T-cell (primary cell): ENCODE measurements at places on chromosomes 5 and 9.

DNA sequence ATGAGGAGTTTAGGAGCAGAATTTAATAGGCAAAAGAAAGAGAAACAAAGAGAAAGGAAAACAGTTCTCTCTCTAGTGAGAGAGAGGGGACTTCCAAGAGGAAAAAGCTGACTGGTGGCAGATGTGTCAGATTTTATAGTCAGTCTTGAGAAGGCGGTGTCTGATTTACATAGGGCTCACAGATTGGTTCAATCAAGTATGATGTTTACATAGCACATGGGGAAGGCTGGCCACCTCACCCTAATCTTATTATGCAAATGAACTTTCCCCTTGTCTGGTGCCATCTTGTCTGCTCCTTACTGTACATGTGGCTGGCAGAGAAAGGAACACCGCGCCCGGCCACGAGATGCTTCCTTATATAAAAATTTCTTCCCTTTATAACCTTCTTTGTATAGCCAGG is 24.7 kb downstream of the UNC13B start:
- DNase-seq = no peak

DNA sequence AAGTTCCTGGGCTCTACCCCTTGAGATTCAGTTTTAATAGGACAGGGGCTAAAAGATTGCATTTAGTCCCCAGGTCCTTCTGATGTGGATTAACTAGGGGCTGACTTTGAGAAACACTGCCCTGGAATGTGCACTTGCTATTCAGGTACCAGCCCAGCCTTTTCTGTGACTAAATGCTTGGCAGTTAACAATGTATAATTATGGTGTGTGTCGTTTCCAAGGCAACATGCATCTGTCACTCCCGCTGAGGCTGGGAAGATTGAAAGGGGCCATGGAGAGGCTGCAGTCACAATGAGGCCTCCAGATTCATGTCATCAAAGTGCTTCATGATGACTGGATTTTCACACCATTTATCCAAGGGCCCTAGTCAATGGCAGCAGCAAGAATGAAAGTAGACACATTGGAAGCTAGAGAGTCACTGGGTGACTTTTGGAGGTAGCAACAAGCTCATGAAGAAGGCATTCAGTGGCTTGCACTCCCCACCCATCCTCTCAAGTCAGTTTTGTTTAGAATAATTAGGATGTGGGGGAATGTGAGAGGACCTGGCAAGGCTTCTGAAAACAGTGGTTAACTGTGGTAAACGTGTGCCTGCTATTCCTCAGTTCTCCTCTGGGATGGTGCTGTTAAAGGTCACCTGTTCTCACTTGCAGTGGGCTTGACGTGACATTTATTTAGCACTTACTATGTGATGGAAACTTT is 28.3 kb downstream of the RAI14 start:
- no peak for DNase-seq

DNA sequence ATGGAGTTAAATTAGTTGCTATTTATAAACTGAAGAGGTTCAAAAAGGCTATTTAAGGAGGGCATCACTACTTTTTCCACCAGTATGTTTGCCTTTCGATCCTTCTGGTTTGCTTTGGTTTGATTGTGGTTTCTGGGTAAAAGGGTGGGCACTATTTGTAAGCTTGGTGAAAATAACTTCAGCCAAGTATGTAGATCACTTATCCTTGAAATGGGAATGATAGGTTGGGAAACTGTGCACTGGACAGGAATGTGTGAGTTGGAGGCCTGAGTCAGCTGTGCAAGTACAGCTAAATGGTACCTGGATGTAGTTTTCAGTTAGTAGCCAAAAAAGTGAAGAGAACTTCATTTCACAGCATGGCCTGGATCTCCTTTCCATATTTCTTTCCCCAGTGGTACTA is 466.2 kb downstream of the ENC1 start:
- no peak for DNase-seq

- DNase-seq = no peak
Observed at GRCh38 chr5:168786147-168786546, 207.0 kb upstream of the PANK3 start.

DNA sequence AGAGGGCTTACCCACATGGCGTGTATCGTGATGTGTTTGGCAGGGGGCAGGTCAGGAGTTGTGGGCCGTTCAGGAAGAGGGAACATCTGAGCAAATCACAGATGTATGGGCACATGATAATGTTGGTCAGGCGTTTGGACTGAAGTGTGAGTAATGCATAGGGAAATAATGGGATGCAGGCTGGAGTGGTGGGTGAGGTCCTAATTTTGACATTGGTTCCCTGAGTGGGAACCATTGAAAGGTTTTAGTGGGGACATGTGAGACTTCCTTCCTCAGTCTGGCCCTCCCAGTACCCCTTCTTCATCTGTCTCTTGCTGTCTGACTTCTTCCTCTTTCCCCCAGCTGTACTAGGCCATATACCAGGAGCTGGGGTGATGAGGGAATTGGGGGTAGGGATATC is 7.6 kb downstream of the OTULIN start:
- no peak for DNase-seq

GRCh38 chr9:75105841-75106240 is 17.5 kb downstream of the OSTF1 start:
- DNase-seq = no peak

- DNase-seq = no peak
Observed at GRCh38 chr9:127159325-127159801, 36.9 kb upstream of the ANGPTL2 start.

GRCh38 chr5:113510836-113511451 is 2.5 kb upstream of the YTHDC2 start:
- DNase-seq = no peak

DNA sequence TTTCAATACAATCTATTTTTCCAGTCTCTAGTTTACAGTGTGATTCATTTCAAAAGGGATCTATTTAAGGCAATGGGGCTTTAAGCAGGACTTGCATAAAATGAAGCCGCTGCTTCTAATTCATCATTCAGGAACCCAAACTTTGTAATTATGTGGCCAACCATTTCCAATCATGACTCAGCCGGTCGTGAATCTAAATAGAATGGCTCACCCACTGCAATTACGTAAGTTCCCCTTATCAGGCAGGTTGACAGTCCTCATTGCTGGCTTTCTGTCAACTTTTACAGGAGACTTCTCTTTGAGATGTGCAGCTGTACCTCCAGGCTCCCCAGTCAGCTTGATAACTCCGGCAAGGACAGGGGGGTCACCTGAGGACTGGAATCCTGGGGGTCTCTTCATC is 152.8 kb upstream of the DAP start:
- DNase-seq = no peak

- DNase-seq = no peak
Observed at GRCh38 chr5:108735790-108736189, 11.9 kb upstream of the FER start.

DNA sequence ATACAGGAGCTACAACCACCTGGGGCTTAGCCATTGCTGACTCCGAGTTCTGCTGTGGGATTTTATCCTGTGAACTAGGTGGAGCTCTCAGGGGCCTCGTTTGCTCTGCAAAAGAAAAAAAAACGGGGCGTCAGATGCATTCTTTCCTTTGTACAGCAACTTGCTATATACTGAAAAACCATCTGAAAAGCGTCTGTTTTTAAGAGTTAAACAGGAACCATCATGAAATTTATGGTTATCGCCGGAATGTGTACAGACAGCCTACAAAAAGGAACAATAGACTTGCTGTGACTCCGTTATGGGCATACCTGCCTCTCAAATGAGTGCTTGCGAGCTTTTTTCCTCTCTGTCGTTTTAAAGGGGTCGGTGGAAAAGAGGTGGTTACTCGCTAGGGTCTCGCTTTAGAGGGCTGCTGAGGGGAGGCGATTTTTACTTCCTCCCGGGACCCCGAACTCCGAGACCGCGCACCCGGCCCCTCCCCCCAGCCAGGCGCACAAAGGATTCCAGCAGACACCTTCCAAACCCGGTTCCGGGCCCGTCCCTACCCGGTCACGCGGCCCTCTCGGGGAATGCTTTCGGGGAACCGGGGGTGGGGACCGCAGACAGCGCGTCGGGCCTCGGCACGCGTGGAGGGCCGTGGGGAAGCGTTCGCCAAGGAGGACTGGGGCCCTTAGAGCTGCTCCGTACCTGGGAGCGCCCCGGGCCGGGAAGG is 826 bp downstream of the PAIP1 start:
- DNase-seq = peak; percentile 8

DNA sequence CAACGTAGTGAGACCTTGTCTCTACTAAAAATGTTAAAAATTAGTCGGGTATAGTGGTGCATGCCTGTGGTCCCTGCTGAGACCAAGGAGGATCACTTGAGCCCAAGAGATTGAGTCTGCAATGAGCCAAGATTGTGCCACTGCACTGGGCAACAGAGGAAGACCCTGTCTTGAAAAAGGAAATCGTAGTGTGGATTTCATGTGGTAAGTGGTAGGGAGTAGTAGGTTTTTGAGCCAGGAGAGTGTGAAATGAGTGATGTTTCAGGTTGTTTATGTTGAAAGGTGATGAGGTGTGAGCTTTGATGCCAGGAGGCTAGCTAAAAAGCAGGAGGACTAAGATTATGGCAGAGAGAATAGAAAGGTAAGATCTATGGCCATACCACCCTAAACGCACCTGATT is 5.9 kb downstream of the MATR3 start:
- no peak for DNase-seq

DNA sequence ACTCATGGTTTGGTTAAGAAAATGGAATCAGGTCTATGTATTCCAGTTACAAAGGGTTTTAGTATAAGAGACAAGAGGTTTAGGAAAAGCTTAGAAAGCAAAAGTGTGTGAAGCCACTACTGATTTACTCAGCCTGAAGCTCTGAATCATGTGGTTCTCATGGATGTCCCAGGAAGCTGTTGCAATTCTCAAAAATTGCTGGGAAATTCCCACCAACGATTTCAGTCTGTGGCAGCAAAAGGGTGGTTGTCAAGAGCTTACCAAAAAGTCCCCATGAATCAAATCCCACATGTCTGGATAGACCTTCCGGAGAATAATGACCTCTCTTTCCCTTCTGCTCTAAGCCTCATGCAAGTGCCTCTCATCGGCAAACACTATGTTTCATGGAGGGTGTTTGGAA is 929.9 kb downstream of the TLE4 start:
- no peak for DNase-seq

- DNase-seq = no peak
Observed at GRCh38 chr5:104370523-104370922, 807.9 kb upstream of the NUDT12 start.

DNA sequence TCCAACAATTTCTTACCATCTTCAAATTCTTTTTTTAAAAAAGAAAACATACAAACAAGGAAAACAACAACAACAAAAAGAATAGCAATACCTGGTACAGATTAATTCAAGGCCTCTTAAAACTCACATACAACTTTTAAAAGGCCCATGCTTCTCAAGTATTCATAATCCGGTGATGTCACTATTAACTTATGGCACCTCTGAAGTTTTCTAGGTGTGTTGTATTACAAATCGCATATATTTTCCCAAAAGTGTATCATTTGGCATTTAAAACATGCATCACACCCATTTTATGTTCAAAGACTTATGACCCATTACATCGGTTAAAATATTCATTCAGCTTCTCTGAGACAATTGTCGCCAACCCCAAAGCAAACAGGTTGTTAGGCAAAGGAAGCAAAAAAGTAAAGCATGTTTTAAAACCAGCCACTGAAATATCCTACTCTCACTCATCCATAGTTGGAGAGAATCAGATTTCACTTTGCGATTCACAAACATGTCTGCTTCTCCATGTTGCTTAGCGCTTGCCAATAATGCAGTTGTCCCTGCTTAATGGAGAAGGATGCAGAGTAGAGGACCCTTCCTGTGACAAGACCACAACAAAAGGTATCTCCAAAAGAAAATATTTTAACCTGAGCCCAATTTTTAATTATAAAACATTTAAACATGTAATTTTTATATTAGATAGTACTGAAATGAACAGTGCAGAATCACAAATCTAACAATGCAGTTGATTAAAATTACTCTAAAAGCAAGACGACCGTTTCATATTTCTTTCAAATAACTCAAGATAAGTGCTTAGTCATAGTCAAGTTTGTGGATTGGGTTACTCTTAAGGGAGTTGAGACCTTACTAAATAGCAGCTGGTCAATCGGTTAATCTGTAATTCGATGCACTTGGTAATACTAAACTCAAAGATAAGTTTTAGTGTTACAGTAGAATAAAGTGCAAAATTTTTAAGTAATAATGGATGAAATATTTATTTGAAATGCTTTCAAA is 1.6 kb downstream of the SKP1 start:
- DNase-seq = no peak

DNA sequence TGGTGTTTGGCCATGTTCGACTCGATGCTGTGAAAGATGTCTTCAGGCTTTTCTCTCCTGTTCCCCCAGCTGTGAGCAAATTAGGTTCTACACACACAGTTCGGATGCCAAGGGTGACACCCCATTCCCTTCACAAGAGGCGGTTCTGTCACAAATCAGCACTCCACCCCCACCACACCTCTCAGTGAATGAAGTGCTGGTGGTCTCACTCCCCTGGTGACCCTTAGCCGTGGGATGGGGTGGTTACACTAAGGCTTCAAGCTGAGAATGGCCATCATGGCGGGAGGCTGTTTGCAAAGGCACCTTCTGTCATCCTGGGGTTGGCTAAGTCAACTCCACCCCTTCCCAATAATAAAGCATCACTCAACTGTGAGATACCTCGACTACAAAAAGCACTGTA is 26.4 kb downstream of the AMBP start:
- no peak for DNase-seq

- DNase-seq = no peak
Observed at GRCh38 chr5:143506836-143507552, 103.5 kb upstream of the NR3C1 start.

DNA sequence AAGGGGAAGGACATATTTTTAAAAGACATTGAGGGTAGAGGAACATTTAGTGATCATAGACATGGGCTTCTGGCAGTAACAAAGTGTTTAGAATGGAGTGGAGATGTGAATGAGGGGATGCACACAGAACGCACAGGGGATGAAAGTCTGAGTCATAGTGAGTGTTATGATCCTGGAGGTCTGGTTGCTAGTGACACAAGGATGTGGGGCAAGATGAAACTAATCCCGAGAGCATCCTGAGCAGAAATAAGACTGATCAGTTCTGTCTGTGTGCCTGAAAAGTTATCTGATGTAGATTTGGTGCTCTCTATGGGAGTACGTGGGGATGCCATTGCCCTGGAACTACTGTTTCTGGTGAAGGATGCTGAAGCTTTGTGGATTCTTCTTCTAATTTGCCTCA is 141.1 kb downstream of the CHSY3 start:
- no peak for DNase-seq

DNA sequence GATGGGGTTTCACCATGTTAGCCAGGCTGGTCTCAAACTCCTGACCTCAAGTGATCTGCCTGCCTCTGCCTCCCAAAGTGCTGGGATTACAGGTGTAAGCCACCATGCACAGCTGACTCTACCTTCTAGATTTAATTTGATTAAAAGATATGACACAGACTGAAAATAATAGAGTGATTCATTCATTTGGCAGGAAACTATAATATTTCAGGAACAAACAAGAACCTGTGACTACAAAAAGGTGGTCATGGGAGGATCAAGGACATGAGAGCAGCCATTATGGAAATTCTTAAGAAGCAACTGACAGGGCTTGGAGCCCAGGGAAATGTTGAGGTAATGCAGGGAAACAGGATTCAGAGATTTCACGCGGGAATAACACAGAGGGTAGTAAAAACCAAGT is 265.5 kb upstream of the DAP start:
- no peak for DNase-seq

DNA sequence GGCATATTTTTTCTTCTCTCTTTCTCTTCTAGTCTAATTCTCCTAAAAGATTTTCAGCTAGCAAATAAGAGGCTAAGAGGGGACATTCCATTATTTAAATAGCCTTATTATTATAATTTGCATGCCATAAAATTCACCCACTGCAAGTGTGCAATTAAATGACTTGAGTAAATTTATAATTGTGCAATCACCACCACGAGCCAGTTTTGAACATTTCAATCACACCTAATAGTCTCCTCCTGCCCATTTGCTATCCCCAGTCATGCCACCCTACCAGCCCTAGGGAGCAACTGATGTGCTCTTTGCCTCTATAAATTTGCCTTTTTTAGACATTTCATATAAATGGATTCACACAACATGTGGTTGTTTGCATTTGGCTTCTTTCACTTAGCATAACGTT is 12.0 kb upstream of the SLC36A2 start:
- no peak for DNase-seq
